ENCODE measurements at places on chromosomes 5 and 9.

DNA sequence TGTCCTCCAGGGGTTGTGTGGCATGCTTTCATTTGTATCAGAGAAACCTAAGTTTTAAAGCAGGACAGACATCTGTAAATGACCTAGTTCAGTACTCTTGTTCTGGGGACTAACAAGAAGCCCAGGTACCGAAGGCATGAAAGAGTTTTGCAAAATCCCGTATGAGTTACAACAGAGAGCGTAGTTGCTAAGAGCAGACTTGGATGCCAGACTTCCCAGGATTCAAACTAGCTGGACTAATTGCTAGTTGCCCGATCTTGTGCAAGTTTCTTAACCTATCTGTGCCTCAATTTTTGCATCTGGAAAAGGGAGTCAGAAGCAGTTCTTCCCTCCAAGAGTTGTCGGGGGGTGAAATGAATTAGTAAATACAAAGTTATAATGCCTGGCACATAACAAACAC, 20.9 kb downstream of the FBXL7 start:
- DNase-seq = no peak

GRCh38 chr9:1171546-1171945, 121.4 kb downstream of the DMRT2 start:
- no peak for DNase-seq

DNA sequence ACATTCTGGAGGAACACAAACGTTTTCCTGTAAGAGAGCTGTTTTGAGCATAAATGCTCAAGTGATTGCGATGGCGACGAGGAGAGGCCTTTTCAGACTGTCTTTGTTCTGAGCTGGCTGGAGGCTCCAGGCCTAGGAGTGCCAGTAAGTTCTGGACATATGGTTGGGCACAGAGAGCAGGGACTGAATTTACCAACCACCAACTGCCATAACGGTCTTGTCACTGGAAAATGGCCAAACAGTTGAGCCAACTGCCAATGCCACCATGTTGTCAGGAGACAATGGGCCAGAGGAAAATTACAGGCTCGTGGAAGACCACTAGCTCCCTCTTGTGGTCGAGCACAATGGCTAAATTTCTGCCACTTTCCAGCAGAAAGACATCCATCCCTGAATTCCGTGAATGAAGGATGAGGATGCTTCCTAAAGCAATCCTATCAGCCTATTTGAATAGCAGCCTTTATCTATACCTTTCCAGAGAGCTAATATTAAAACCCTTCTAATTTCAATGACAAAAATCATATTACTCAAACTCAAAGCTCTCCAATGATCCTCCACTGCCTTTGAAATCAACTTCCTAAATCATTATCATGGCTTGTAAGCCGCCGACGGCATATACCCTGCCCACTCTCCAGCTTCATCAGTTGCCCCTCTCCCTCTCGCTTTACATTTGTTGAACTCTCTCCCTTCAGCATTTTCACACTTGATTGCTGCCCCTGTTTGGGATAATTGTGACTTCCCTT, 66.9 kb upstream of the GLIS3 start:
- DNase-seq = no peak

DNA sequence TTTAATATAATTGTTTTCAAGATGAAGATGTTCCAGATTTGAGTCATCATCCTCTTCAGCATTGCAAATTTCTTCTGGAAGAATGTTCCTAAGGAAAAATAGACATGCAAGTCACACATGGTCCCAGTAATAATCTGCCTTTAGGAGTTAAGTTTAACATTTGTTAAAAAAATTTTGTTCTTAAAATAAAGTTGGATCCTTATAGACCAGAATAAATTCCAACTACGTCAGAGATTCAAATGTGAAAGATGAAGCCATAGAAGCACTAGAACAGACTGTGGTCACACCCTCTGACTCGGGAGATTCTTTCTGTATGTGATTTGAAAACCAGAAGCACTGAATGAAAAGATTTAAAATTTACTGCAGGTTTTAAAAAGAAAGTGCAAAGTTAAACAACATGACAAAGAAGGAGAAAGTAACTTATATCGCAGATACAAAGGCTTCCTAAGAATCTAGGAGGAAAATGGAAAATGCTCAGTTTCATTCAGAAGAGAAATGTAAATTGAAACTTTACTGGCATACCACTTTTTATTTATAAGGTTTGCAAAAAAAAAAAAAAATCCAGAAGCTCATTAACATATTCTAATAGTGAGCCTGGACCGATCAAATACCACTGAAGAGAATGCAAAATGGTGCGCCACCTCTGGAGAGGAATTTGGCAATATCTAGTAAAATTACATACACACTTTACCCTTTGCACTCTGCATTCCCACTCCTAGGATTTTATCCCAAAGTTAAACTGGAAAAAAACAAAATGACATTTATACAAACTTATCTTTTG, 14.3 kb upstream of the ASPN start:
- no peak for DNase-seq

- no peak for DNase-seq
These were observed 27.6 kb upstream of the CCDC112 start for GRCh38 chr5:115324021-115324420.

DNA sequence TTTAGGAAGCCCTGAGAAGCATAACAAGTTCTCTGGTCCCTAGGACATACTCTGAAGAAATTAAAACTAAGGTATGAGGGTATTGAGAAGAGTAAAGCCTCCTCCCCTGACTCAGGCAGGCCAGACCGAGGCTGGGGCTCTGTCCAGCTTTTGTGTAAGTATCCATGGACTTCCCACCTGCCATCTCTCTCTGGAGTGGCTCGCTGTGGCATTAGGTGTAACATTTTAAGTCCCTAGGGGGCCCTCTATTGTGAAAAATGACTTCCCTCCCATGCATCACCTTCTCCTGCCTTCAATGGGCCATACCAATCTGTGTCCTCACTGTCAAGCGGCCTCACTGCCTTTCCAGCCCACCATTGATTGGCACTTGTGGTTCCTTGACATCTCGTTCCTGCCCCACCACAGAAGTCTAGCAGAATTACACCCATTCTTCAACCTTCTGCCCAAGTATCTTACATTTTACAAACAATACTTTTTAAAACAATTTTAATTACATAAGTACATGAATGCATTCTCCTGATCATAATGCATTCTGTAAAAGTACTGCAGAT, 205.5 kb downstream of the SLIT3 start:
- DNase-seq = no peak

DNA sequence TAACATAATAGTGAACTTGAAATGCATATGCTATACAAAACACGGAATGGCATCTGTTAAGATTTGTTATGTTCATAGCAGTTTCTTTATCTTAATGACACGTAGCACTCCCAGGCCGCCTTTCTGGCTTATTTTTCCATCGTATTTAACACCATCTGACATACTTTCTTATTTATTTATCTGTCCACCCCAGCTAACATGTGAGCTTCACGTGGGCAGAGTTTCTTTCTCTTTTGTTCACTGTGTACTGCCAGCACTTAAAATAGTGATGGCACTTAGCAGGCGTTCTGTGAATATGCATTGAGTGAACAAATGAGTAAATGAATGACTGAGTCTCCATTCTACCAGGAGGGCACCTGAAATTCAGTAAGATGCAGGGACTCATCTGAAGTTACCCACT, 29.4 kb upstream of the SYNPO start:
- no peak for DNase-seq

DNA sequence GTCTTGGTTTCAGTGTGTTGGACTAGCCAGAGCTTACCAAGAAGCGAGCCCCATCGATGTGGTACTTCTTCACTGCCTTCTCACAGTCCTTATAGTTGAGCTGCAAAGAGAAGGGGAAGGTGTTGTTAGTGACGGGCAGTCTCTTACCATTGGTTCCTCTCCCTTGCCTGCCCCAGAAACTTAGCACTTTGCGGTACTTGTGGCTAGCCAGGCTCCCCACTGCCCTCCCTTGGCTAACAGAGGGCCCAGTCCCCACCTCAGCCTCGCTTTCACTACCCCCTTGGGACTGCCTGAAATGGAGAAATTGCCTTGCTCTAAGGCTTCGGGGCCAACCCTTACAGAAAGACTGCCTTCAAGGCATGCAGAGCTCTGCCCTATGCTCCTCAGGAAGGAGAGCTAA, 4.3 kb downstream of the LCP2 start:
- peak; percentile 77 for DNase-seq

DNA sequence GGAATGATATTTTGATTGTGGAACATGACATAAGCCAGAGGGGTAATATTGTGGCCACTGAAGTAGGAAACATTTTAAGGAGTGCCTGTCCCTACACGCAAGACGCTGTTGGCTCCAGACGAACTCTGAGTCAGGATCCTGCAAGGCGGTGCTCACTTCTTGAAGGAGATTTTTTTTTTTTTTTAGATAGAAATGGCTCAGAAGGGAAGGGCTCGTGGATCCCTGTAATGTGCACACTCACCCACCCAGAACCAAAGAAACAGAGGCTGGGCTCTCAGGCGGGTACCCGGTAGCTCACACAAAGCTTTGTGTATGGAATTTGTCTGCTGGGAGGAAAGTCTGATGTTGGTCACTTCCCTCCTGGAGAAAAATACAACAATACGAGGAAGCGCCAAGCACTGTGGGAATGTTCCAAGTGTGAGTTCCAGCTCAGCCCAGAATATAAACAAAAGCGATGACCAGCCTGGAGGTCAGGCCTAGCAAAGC, 25.7 kb downstream of the RAPGEF1 start:
- no peak for DNase-seq

DNA sequence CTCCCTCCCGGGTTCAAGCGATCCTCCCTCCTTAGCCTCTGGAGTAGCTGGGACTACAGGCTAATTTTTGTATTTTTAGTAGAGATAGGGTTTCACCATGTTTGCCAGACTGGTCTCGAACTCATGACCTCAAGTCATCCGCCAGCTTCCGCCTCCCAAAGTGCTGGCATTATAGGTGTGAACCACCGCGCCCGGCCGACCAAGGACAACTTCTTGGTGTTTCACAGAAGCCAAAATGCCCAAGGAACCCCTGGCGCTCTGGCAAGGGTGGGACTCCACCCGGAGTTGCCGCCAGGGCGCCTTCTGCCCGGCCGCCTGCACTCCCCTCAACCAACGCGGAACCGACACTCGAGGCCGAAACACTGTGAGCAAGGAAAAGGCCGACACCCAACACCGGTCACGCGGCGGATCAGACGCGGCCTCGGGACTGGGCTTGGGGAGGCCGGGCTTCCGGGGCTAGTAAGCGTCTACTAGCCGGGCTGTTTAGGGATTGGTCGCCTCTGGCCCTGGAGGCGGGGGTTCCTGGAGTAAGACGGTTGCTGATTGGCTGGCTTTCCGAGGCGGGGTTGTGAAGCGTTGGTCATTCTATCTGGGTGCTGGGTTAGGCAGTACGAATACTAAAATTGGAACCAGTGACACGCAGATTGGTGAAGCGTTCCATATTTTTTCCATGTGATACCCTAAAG, 7.7 kb upstream of the CFAP157 start:
- peak; percentile 77 for DNase-seq

DNA sequence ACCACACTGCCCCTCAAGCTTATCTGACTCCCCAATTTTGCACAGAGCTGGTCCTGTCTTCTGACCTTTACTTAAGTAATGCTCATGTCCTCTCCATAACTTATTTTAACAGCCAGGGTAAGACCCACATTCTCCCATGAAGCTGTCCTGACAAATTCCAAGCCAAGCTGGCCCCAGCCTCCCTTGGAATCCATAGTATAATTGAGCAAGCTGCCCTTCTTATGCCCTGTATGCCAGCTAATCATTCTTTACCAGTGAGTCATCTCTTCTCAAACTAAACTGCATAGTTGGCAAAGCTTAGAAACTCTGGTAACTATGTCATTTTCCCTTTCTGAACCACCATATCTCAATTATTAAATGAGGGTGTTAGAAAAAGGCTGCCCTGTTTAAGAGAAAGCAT, 92.4 kb downstream of the NFIB start:
- DNase-seq = no peak

DNA sequence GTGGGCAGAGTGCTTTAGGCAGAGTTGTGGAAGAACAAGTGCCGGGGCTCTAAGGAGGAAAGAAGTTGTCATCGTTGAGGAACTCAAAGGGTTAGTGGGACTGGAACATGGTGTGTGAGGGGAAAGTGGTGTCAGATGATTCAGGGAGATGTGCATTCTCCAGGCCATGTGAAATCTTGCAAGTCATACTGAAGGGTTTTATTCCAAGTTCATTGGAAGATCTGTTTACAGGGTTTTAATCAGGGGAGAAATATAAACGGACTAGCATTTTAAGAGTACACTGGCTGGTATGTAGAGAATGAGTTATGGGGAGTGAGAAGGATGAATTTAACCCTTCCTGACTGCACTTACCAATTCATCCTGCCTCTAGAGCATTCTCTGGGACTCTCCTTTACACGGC, 49.3 kb downstream of the NR2F1 start:
- DNase-seq = no peak

DNA sequence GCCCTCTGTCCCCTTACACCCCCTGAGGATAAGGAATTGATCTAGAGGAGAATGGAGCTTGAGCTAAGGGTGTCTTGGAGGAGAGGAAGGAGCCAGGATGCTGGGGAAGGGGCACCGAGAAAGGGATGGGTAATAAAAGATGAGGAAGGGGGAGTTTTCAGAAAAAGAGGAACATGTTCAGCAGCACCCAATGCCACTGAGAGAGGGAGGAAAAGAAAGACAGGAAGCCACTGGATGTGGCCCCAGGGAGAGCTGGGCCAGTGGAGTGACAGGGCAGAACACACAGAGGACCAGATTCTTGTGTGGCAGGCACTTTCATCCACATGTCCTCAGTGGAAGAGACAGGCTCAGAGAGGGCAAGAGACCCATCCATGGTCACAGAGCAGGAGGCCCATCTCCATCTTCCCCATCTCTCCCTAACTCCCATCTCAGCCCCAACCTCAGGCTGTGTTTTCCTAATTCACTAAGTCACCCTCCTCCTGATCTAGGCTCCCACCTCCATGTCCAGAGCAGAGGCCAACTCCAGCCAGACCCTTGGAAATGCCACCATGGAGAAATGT, 7.2 kb downstream of the PFN3 start:
- DNase-seq = no peak

GRCh38 chr9:107276966-107277710, 5.9 kb upstream of the RAD23B start:
- no peak for DNase-seq

GRCh38 chr5:34806532-34806931, 32.4 kb upstream of the TTC23L start:
- no peak for DNase-seq

GRCh38 chr5:83331842-83332241, 139.7 kb upstream of the VCAN start:
- no peak for DNase-seq

- DNase-seq = no peak
These were observed 185.4 kb downstream of the GABBR2 start for GRCh38 chr9:98523231-98523901.

DNA sequence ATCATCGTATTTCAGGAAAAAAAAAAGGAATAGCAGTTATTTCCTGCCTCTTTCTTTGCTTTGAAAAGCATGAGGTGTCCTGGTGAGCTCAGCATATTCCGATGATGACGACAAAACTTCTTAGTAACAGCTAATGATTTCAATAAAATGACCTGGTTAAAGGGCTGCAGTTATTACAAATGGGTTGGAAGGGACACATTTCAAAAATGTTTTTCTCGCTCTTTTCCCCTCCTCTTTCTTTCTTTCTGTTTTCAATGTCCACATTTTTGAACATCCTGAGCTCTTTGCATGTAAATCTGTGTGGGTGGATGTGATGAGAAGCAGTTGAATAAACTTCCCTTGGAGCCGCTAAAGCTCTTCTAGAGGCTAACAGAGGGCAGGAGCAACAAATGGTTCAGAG, 186.8 kb upstream of the SLC27A6 start:
- no peak for DNase-seq

GRCh38 chr9:137721899-137722298, 103.1 kb downstream of the EHMT1 start:
- DNase-seq = no peak
